GM12878 (cell line): ENCODE measurements at places on chromosomes 12 and 14.

DNA sequence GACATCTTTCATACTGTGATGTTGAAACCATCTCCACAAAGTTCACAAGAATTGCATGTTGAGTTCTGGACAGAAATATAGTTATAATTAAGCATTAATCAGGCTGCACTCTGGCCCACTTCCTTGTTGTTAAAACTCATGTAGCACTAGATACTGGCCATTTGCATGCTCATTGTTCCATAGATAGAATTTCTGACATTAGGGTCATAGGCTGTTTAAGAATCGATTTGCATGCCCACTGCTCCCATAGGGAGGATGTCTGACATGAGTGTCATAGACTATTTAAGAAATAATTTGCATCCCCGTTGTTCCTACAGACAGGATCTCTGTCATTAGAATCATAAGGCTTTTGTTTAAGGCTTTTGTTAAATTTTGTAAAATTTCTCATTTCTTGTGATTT, 50.2 kb downstream of the MYF5 start:
- DNase-seq, result peak; percentile 35

DNA sequence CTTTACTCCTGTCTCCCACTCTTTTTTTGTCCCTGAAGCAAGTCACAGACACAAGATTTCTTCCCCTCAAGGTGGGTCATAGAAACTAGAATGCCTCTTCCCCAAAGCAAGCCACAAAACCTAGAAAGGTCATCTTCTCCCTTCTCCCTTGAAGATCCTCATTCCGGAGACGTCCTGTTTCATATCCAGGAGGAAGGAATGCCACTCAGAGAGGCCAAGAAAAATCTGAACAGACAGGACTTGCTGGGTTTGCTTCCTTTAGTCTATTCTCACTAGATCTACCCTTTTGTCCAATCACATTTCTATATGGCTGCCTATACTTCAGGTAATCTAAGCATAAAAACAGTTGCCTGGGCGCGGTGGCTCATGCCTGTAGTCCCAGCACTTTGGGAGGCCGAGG, 23.7 kb downstream of the SLC6A15 start:
- no peak for DNase-seq

GRCh38 chr12:28350502-28350901, 160.2 kb downstream of the CCDC91 start:
- no peak for DNase-seq

- DNase-seq, result no peak
Measured at GRCh38 chr12:122374707-122375106, 47.8 kb downstream of the CLIP1 start.

GRCh38 chr14:77805706-77806105, 5.8 kb downstream of the ADCK1 start:
- DNase-seq, result no peak

- DNase-seq, result no peak
Measured at GRCh38 chr12:53300187-53300586, 692 bp downstream of the MYG1 start.

DNA sequence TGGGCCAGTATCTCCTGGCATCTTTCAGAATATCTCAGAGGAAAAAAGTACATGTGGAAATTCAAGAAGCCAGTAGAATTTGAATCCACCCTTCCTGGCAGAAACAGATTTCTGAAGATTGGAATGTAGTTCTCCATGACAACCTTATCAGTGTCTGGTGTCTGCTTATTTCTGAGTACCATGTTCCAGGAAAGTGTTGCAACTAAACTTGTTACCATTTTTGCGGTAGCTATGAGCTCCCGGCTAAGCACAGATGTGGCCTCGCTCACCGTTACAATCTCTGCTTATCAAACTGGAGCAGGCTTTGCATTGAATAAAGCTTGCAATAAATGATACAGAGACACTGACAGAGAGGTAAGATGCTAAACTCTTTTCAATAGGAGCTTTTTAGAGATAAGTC, 13.0 kb upstream of the ITPR2 start:
- no peak for DNase-seq

GRCh38 chr12:109421355-109422087, 55.6 kb downstream of the KCTD10 start:
- no peak for DNase-seq

GRCh38 chr12:127925971-127926370, 341.0 kb upstream of the TMEM132C start:
- DNase-seq, result no peak

GRCh38 chr14:65095633-65096205, 6.6 kb downstream of the MAX start:
- DNase-seq, result no peak

- no peak for DNase-seq
Measured at GRCh38 chr14:105204931-105205672, 24.0 kb upstream of the NUDT14 start.

GRCh38 chr14:56423544-56423943, 156.1 kb upstream of the TMEM260 start:
- DNase-seq, result no peak

DNA sequence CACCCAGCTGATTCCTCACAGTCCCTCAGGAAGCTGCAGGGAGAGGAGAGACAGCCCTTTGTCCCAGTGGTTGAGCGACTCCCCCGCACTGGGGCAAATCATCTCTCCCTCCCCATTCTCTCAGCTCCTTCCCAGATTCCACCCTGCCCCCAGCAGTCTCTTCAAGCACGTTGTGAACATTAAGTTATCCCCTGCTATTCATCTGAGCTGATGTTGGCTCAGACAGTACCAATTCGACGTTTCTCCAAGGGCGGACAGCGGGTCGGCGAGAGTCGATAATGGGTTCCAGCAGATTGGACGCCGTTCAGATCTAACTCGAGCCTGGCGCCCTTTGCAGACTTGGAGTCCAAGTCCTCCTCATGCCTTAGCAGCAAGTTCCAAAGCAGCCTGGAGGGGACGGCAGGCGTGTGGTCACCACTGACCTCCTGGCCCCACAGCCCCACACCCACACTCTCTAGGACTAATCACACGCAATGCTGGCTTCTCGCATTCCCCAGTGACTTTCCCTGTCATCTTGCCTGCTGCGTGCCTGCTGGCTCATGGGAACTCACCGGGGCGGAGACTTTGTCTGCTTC, 245.9 kb downstream of the CHST11 start:
- DNase-seq, result no peak

DNA sequence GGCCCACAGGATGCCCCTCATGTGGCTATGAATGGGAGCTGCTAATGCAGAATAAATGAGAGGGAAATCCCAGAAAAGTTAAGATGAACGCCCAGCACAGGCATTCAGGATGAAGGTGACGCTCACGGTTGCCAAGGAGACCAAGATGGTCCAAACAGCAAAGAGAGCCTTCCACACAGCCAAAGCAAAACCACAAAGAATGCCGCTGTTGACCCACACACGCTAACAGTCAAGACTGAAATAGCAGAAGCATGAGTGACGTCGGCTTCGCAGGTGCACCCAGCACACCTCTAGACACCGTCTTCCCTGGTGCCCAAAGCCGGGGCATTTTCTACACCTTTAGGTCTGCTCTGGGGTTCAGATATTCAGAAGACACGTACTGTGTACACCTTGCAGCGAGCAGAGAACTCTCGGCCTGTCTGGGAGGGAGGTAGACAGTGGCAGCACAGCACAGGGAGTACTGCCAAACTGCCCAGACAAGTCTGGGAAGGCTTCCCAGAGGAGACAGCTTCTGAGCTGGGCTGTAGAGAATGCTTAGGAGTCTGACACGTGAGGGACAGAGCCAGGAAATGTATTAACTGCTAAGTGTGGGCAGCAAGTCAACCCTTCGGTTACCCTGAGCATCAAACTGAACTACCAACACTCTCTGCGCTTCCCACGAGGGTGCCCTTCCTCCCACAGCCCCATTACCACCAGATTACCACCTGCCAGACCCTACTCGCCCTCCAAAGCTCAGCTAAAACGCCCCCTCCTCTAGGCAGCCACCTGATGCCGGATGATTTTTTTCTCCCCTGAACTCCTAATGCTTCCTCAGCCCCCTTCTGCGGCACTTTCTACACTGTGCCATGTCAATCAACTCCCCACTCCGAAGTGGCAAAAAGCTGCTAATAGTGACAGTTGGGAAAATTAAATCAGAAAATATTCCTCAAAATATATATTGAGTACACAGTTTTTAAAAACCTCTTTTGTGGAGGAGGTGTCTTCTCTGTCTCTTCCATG, 50.1 kb downstream of the CCDC88C start:
- peak; percentile 82 for DNase-seq

DNA sequence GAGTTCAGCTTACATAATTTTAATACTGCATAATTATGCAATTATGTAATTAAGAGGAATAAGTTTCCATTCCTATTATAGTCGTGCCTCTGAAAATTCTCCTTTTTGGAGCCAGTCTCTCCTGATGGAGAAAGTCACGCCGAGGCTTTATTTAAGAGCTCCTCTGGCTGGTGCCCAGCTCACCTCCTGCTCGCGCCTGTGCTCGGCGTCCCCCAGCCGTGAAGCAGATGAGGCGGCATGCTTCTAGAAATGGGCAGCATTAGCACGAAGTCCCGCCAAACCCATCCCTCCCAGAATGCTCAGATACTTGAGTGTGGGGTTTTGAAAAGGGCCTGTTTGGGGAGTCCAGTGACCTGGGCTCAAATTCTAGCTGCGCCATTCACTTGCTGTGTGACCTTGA, 153.0 kb downstream of the PHETA1 start:
- DNase-seq, result no peak

GRCh38 chr14:89025561-89026236, 201.2 kb downstream of the TTC8 start:
- DNase-seq, result no peak

GRCh38 chr14:104900639-104901512, 23.8 kb upstream of the PLD4 start:
- no peak for DNase-seq

DNA sequence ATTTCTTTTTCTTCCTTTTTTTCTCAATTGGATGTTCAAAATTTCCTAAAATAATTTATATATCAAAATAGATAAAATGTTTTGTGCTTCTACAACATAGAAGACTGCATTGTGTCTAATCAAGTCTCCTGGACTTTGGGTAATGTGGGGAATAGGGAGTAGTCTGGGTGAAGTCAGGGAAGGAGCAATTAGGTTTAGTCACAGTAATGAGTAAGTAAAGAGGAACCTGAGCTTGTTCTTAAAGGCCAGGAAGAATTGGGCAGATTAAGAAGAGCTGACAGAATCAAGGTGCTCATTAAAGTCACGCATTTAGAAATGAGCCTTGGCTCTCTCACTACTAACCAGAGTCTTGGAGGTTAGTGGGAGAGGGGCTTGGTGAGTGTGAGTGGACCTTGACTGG, 233.3 kb upstream of the SSTR1 start:
- DNase-seq, result no peak

- DNase-seq, result peak; percentile 93
Measured at GRCh38 chr12:91778938-91779400, 366.7 kb downstream of the BTG1 start.

DNA sequence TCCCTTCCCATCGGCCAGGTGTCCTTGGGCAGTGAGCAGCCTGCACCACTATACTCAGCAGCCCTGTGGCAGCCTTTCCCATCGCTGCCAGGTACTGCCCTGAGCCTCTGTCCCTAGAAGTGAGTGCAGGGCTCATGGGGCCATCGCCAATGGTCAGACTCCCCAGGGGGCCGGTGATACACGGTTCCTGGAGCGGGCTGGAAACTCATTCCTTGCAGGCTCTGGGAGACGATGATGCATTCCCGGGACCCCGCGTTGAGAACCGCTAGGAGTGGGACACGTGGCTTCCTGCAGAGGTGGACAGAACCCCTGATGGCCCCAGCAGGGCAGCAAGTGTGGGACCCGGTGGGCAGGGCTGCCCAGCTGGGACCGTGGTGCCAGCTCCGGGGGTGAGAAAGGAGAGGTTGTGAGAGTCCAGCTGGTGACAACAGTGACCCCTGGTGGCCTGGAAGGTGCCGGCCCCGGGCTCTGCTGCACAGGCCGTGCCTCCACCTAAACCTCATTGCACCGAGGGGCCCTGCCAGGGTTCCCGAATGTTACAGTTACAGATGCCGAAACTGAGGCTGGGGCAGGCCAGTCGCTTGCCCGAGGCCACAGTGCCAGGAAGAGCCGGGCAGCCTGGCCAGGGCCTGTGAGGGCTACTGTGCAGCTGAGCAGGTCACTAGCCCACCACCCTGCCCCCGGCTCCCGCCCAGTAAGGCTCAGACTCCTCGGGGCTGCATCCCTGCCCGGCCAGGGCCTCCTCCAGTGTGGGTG, 33.8 kb downstream of the FBRSL1 start:
- no peak for DNase-seq

DNA sequence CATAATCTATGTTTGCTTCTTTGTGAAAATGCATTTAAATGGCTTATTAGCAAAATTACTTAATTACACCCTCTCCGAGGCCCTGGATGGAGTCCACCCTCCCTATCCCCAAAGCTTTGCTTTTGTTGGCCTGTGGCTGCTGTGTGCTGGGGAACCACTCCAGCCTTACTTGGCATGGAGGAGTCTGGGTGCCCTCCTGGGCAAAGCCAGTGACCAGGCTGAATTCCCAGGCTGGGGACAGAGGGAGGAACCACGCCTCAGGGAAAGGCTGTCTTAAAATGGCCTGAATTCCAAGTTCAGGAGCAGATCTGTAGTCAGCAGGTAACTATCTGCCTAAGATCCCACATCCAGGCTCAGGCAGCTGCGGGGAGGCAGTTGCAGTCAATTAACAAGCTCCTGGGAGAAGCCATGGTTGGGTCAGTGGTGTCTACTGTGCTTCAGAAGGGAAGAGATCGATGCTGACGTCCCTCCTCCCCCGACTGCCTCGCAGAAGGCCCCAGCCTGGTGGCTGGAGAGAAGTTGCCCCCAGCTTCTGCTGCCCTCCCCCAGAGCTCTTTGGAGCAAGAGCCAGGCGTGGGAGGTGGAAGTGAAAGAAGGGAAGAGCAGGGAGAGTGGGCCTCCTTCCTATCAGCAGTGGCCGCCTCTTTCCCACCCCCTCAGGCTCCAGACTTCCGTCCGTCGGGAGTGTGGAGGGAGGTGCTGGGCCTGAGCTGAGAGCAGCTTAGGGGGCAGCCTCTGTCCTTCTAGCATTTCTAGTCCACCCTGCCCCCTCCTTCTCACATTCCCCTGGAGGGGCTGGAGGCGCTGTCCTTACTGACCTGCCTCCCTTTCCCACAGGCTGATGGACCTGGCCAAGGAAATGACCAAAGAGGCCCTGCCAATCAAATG, 11.3 kb downstream of the VASH1 start:
- DNase-seq, result no peak

GRCh38 chr12:95151821-95152220, 65.4 kb downstream of the FGD6 start:
- DNase-seq, result no peak

- DNase-seq, result no peak
Measured at GRCh38 chr12:105742567-105742874, 396.2 kb downstream of the NUAK1 start.

DNA sequence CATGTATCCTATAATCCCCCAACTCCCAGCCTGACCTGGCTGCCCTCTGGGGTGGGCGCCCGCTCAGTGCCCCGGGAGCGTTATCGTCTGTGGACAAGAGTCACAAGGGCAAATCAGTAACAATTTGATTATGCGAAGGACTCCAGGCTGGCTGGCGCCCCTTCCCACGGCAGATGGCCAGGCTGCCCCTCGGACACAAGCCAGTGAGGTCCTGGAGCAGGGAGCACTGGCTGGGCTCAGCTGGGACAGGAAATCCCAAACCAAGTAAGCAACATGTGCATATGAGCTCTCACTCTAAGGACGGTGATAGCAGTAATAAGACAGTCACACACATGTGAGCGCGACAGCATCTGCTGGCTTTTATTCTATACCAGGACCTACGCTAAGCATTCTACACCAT, 59.3 kb upstream of the FAM222A start:
- no peak for DNase-seq
